ENCODE measurements at places on chromosomes 12 and 14.
A peak's percentile ranks its signal among the peaks of the same experiment; 100 is the strongest.

- DNase-seq, result no peak
These were observed 128.2 kb downstream of the TMEM117 start for GRCh38 chr12:43964033-43964432.

GRCh38 chr12:77796775-77797174, 33.9 kb upstream of the NAV3 start:
- no peak for DNase-seq

GRCh38 chr12:55797068-55797467, 20.5 kb downstream of the SARNP start:
- DNase-seq, result no peak

DNA sequence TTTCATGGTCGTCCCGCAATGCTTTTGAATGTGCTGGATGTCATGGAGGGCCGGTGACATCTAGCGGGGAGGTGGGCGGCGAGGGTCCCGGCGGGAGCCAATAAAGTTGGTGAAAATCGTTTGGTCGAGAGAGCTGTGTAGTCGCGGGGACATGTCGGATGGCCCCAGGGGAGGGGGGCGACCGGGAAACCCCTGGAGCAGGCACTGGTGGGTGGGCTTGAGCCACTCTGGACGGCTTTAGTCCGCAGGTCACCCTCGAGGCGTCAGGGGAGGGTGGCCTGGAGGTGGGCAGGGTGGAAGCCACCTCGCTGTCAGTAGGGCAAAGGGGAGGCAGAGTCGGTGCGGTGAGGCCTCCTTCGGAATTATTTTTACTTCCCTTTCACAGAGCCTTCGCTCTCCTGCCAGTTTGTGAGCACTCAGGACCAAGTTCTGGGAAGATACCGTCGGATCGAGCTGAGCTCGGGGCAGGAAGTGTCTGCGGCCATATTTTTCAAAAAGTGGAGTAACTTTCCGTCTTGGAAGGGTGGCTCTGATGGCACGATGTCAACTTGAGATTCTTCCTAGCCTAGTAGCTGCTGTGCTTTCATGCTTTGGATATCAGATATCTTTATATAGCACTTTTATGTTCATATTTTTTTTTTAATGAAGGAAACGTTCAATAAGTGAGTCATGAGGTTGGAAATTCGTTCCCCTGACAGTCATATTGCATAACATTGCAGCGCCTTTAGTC, 28.2 kb downstream of the WBP11 start:
- DNase-seq, result peak; percentile 34
